ENCODE measurements at places on chromosomes 6 and 20. TPM values are rescaled to one million over a fixed set of nuclear protein-coding genes. Genes with fewer than 3 reads are reported as not detected.

GRCh38 chr6:110996691-110997090 lies 14.9 kb downstream of the RPF2 start:
- DNase-seq: no peak

GRCh38 chr6:42239736-42240375 lies 22.2 kb upstream of the MRPS10 start:
- peak; percentile 83 for DNase-seq

The RSPO3 gene
- 0.13 TPM for total RNA-seq

DNA sequence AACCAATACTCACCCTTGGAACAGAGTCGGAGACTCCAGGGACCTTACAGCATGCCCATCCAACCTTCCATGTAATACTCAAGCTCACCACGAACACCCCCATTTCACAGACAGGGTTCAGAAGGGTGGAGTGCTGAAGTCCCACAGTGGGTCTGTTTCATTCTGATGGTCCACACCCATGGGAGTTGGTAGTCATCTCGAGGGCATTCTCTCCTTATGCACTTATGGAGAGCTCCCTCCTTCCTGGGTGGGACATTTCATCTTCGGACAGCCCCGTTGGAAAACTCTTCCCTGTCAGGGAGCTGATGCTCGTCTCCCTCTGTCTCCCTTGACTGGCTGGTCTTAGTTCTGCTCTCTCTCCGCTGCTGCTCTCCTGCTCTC lies 38.9 kb downstream of the COX4I2 start:
- DNase-seq: no peak

DNA sequence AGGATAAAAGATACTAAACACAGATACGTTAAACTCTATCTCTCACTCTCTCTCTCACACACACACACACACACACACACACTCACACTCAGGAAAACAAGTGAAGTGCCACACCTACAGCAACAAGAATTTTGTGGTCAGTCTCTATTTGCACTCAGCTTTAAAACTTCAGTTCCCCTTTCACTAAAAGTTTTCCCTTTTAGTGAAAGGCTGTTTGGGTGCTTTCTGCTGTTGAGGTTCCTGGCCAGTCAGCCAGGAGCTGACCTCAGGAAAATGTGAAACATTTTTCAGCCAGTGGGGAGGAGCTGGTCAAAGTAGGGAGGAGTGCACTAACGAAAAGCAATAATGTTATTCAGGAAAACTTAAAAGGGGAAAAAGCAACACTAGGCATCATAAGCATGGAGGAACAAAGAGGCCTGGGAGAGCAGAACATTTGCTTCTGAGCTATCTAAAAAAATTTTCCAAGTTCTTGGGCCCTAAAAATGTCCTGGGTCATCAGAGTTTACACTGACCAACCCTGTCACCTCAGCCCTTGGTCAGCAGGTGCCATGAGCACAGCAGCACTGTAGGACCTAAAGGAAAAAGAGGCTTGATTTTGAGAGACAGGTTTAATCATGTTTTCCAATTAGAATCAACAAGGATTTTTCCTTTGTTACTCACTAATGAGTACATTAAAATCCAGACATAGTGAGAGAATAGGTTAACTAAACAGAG lies 30.7 kb upstream of the NT5E start:
- peak; percentile 56 for DNase-seq

DNA sequence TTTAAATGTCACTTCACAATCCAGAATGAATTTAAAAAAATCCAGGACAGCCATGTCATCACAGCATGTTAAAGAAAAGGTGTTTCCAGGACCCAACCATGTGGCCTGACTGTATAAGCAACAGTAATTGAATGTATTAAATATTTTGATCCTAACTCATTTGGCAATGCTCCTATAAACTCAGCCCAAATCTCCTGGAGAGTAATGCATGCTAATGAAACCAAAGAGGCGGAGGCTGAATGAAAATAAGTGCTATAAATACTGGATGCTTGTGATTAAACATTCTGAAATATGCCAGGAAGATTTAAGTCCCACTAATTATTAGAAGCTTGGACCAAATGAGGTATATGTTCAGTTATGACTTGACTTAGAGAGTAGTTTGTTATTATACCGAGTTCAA lies 486.8 kb downstream of the FRK start:
- no peak for DNase-seq

DNA sequence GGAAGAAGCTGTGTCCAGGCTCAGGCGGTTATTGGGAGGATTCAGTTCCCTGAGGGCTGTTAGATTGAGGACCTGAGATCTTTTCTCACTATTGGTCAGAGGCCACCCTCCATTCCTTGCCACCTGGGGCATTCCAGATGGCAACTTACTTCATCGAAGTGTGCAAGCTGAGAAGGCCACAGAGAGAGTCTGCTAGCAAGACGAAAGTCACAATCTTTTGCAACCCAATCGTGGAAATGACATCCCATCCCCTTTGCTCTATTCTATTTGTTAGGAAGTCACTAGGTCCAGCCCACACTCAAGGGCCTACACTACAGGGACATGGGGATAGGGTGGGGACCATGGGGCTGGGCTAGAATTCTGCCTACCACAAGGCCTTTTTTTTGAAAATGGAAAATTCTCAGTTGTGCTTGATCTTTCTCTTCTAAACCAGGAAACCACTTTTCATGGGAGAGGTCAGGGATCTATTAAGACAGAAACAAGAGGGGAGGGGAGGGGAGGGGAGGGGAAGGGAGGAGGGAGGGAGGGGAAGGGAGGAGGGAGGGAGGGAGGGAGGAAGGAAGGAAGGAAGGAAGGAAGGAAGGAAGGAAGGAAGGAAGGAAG lies 217.2 kb downstream of the BCAS1 start:
- DNase-seq: no peak

The ERVFRD-1 gene
- not detected for total RNA-seq

Measured in GM23248 (cell line).